ENCODE measurements at places on chromosomes 6 and 20. TPM values are rescaled to one million over a fixed set of nuclear protein-coding genes. Genes with fewer than 3 reads are reported as not detected.

GRCh38 chr6:15690510-15690909 is 27.7 kb upstream of the DTNBP1 start:
- H3K4me1 ChIP-seq: peaks cover 6% of the 10 kb centered on the region
- no peak overlapping the region for H3K4me3 ChIP-seq
- DNase-seq: no peak
- H3K27ac ChIP-seq: no peak overlapping the region

DNA sequence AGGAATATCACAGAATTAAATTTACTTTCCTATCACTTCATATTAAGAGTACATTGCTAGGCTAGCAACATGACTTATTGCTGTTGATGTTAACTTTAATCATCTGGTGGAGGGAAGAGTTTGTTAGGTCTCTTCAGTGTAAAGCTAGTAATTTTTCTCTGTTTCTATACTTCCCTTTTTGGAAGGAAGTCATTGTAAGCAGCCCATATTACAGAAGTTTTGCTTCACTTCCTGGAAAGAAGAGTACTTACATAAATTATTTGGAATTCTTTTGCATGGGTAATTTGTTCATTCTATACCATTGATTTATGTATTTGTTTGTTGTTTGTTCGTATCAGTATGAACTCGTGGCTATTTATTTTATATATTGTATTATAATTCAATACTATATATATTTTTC is 405.2 kb downstream of the RFPL4B start:
- no peaks in the 10 kb centered on the region for H3K4me1 ChIP-seq
- no peaks in the 10 kb centered on the region for H3K27me3 ChIP-seq

DNA sequence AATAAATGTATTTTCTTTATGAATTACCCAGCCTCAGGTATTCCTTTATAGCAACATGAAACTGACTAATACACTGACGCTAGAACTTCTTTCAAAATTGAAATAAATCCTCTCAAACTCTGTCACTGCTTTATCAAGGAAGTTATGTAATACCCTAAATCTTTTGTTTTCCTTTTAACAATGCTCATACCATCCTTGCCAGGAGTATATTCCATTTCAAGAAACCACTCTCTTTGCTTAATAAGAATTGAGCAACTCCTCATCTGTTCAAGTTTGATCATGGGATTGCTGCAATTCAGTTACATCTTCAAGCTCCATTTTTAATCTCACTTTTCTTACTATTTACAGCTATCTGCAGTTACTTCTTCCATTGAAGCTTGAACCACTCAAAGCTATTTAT is 707.6 kb upstream of the MARCKS start:
- peaks cover 2% of the 10 kb centered on the region for H3K4me1 ChIP-seq
- H3K27me3 ChIP-seq: no peaks in the 10 kb centered on the region
- no peak for DNase-seq
- no peak overlapping the region for H3K27ac ChIP-seq
- H3K36me3 ChIP-seq: no peaks in the 10 kb centered on the region

DNA sequence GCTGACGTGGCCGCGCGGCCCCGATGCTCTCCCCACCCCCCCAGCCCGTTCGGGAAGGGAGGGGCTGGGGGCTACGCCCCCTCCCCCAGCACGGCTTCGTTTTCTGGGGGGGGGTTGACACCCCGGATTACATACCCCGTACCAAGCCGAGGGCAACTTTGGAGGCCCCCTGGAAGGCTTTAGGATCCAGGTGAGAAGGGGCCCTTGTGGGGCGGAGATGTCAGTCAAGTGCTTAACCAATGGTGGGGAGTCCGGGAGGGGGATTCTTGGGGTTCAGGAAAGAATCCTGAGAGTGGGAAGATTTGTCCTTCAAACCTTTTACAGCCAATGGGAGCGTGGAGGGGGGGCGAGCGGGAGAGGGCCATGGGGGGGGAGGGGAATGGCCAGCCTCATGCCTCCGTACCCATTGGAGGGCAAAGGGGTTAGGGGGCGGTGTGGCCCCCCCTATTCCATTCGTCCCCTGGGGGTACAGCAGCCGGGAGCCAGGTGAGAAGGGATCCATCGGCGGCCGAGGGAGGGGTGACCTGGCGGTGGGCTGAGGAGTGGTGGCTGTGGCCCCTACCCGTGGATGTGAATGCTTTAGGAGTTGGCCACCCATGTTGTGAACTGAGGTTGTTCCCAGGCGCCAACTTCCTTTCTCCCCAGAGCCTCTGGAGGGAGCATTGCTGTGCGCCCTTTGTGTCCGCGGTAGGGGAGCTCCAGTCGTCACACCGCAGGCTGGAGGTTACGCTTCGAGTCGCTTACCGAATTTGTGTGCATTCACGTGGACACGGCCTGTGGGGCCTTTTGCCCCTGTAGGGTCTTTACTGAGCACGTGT is 682 bp downstream of the BRD2 start:
- DNase-seq: peak; percentile 93
- H3K4me1 ChIP-seq: no peaks in the 10 kb centered on the region
- H3K36me3 ChIP-seq: peaks cover 31% of the 10 kb centered on the region
- H3K27ac ChIP-seq: peak overlapping the region; percentile 100
- peak overlapping the region; percentile 86 for H3K4me3 ChIP-seq

GRCh38 chr6:107235511-107235910 is 120.2 kb upstream of the BEND3 start:
- H3K4me1 ChIP-seq: no peaks in the 10 kb centered on the region
- no peak overlapping the region for H3K27ac ChIP-seq
- DNase-seq: no peak
- no peak overlapping the region for H3K4me3 ChIP-seq
- H3K36me3 ChIP-seq: no peaks in the 10 kb centered on the region
- no peaks in the 10 kb centered on the region for H3K27me3 ChIP-seq

DNA sequence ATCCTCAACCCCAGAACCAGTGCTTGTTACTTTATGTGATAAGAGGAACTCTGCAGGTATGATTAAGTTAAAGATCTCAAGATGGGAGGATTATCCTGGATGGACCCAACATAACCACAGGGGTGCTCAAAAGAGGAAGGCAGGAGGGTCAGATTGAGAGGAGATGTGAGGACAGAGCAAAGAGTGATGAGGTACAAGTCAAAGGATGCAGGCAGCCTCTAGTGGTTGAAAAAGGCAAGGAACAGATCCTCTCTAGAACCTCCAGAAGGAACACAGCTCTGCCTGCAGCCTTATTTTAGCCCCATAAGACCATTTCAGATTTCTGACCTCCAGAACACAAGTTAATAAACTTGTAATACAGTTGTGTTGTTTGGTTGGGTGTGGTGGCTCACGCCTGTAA is 41.2 kb downstream of the PDSS2 start:
- H3K27me3 ChIP-seq: no peaks in the 10 kb centered on the region
- H3K4me3 ChIP-seq: no peak overlapping the region
- no peaks in the 10 kb centered on the region for H3K4me1 ChIP-seq
- H3K36me3 ChIP-seq: no peaks in the 10 kb centered on the region

- no peak overlapping the region for H3K27ac ChIP-seq
- no peak overlapping the region for H3K4me3 ChIP-seq
- no peaks in the 10 kb centered on the region for H3K36me3 ChIP-seq
- H3K27me3 ChIP-seq: no peaks in the 10 kb centered on the region
Measured at GRCh38 chr6:5457983-5458683, 196.8 kb downstream of the FARS2 start.

DNA sequence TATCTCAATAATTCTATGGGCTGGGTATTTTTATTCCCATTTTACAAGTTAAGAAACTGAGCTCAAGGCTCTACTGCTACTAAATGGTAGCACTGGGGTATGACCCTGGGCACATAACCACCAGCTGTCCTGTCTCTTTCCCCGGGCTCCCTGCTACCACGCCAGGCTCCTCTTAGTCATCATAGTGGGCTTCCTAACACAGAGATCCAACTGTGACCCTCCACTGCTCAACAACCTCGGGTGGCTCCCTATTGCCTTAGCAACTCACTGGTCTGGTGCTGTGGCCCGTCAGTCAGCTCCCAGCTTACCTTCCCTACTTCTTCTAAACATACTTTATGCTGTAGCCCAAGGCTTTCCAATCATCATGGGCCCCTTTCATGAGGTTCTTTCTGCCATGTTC is 4.5 kb downstream of the KIAA1755 start:
- no peaks in the 10 kb centered on the region for H3K27me3 ChIP-seq
- peaks cover 6% of the 10 kb centered on the region for H3K4me1 ChIP-seq
- no peaks in the 10 kb centered on the region for H3K36me3 ChIP-seq
- no peak for DNase-seq
- H3K27ac ChIP-seq: no peak overlapping the region
- H3K4me3 ChIP-seq: no peak overlapping the region

DNA sequence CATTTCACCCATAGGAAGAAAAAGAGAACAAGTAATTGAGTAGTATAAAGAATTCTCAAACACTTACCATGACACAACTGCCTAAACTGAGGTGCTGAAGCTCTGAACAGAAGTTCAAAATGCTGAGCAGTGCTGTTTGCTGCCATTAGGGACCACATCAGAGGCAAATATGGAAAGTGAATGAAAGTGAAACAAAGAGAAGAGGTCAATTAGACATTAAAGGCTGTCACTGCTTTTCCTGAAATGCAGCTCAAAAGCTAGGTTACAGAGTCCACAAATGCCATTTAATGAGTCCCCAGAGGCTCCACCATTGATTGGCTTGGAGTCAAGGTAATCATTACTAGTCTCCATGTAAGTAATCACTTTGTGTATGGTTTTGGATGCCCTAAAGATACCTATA is 46.1 kb downstream of the POU3F2 start:
- H3K4me3 ChIP-seq: no peak overlapping the region
- H3K27ac ChIP-seq: no peak overlapping the region
- no peaks in the 10 kb centered on the region for H3K4me1 ChIP-seq
- H3K27me3 ChIP-seq: no peaks in the 10 kb centered on the region

- no peaks in the 10 kb centered on the region for H3K36me3 ChIP-seq
- H3K4me3 ChIP-seq: no peak overlapping the region
- no peaks in the 10 kb centered on the region for H3K4me1 ChIP-seq
- H3K27ac ChIP-seq: no peak overlapping the region
- DNase-seq: no peak
- no peaks in the 10 kb centered on the region for H3K27me3 ChIP-seq
Measured at GRCh38 chr20:18995455-18995854, 181.9 kb downstream of the SCP2D1 start.

- no peaks in the 10 kb centered on the region for H3K4me1 ChIP-seq
- DNase-seq: no peak
- no peaks in the 10 kb centered on the region for H3K36me3 ChIP-seq
Measured at GRCh38 chr20:10793766-10794165, 120.0 kb upstream of the JAG1 start.

GRCh38 chr6:132730560-132730959 is 16.7 kb upstream of the VNN1 start:
- H3K36me3 ChIP-seq: no peaks in the 10 kb centered on the region
- 0 out of 2 replicates have a peak, but pooled peaks cover 3% of the 10 kb centered on the region for H3K27me3 ChIP-seq
- DNase-seq: no peak
- H3K4me1 ChIP-seq: no peaks in the 10 kb centered on the region
- no peak overlapping the region for H3K27ac ChIP-seq

DNA sequence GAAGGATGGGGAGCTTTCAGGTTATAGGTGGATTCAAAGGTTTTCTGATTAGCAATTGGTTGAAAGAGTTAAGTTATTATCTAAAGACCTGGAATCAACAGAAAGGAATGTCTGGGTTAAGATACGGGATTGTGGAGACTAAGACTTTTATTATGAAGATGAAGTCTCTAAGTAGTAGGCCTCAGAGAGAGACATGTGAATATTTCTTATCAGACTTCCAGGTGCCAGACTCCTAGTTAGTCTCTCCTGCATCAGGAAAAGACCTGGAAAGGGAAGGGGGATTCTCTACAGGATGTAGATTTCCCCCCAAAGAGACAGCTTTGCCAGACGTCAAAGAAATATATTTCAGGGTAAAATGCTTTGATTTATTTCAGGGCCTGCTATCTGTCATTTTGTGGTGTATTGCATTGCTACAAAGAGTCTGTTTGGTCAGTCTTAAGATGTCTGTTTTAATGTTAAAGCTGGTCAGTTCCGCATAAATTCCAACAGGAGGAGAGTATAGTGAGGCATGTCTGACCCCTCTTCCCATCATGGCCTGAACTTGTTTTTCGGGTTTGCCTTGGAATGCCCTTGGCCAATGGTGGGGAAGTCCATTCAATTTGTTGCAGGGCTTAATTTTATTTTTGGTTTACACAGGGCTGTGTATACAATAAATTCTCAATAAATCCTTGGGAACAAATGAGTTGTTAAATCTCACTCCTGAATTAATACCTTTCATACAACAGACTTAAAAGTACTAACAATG is 103.4 kb upstream of the RALGAPA2 start:
- H3K27ac ChIP-seq: no peak overlapping the region
- no peaks in the 10 kb centered on the region for H3K36me3 ChIP-seq
- no peak for DNase-seq

DNA sequence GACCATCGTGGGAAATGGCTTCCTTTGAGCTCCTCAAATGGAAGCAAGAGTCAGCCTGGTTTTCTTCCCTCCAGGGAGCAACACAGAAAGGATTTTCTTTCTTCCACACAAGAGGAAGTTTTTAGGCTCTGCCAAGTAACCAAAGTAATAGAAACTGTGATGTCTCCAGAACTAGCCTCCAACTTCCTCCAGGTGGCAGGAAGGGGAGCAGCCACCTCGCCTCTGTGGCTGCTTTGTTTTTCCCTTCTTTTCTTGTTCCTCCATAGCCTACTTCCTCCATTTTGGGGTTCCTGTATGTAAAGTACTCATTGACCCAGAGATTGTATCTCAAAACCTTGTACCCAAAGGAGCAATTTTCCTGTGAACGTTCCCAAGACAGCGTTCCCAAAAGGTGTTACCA is 32.7 kb upstream of the CCR6 start:
- H3K4me3 ChIP-seq: no peak overlapping the region
- H3K4me1 ChIP-seq: peaks cover 11% of the 10 kb centered on the region
- no peak for DNase-seq
- no peaks in the 10 kb centered on the region for H3K36me3 ChIP-seq

- peak; percentile 52 for DNase-seq
- no peaks in the 10 kb centered on the region for H3K27me3 ChIP-seq
- H3K4me1 ChIP-seq: peaks cover 48% of the 10 kb centered on the region
- peak overlapping the region; percentile 88 for H3K4me3 ChIP-seq
- peak overlapping the region; percentile 92 for H3K27ac ChIP-seq
- peaks cover 9% of the 10 kb centered on the region for H3K36me3 ChIP-seq
Measured at GRCh38 chr6:41636833-41637193, 1.5 kb upstream of the MDFI start.

GRCh38 chr6:36593569-36594028 is 563 bp upstream of the SRSF3 start:
- peak; percentile 65 for DNase-seq
- peak overlapping the region; percentile 93 for H3K4me3 ChIP-seq
- H3K27me3 ChIP-seq: no peaks in the 10 kb centered on the region
- H3K4me1 ChIP-seq: peaks cover 10% of the 10 kb centered on the region

- H3K27me3 ChIP-seq: no peaks in the 10 kb centered on the region
- H3K27ac ChIP-seq: no peak overlapping the region
- H3K4me1 ChIP-seq: no peaks in the 10 kb centered on the region
- DNase-seq: peak; percentile 7
Measured at GRCh38 chr6:120363429-120363828, 970.9 kb downstream of the TBC1D32 start.

GRCh38 chr20:57483287-57484050 is 41.5 kb downstream of the CTCFL start:
- no peak overlapping the region for H3K27ac ChIP-seq
- no peak for DNase-seq

- H3K36me3 ChIP-seq: no peaks in the 10 kb centered on the region
- peaks cover 56% of the 10 kb centered on the region for H3K4me1 ChIP-seq
- DNase-seq: peak; percentile 89
- H3K27me3 ChIP-seq: no peaks in the 10 kb centered on the region
- no peak overlapping the region for H3K4me3 ChIP-seq
Measured at GRCh38 chr20:41004531-41005360, 23.9 kb upstream of the TOP1 start.

- no peak overlapping the region for H3K27ac ChIP-seq
- H3K4me1 ChIP-seq: no peaks in the 10 kb centered on the region
- DNase-seq: no peak
- no peaks in the 10 kb centered on the region for H3K36me3 ChIP-seq
Measured at GRCh38 chr6:39128832-39129231, 13.8 kb upstream of the SAYSD1 start.

The TRAPPC3L gene
- not detected for total RNA-seq

The C6orf15 gene
- 3.4 TPM for total RNA-seq

The PRL gene
- total RNA-seq: 2.1 TPM

The OR2J3 gene
- total RNA-seq: not detected

The HEY2 gene
- 0.22 TPM for total RNA-seq

The COL9A3 gene
- 2.0 TPM for total RNA-seq
